ENCODE measurements at places on chromosomes 7 and 10.

GRCh38 chr7:134942690-134943466 lies 43.4 kb upstream of the AGBL3 start:
- DNase-seq = no peak
- peak overlapping the region; percentile 79 for H3K27ac ChIP-seq
- H3K36me3 ChIP-seq = no peaks in the 10 kb centered on the region
- H3K27me3 ChIP-seq = no peaks in the 10 kb centered on the region
- H3K4me1 ChIP-seq = peaks cover 20% of the 10 kb centered on the region

GRCh38 chr10:10657139-10657760 lies 360.4 kb upstream of the CELF2 start:
- H3K4me3 ChIP-seq = no peak overlapping the region
- DNase-seq = no peak
- peaks cover 16% of the 10 kb centered on the region for H3K4me1 ChIP-seq
- no peaks in the 10 kb centered on the region for H3K27me3 ChIP-seq
- no peak overlapping the region for H3K27ac ChIP-seq

- H3K36me3 ChIP-seq = no peaks in the 10 kb centered on the region
- peak overlapping the region; percentile 83 for H3K27ac ChIP-seq
- H3K27me3 ChIP-seq = no peaks in the 10 kb centered on the region
Measured at GRCh38 chr10:29658984-29659965, 24.5 kb upstream of the SVIL start.

- no peak overlapping the region for H3K27ac ChIP-seq
- peak; percentile 80 for DNase-seq
- H3K36me3 ChIP-seq = no peaks in the 10 kb centered on the region
- H3K27me3 ChIP-seq = no peaks in the 10 kb centered on the region
- no peak overlapping the region for H3K4me3 ChIP-seq
- no peaks in the 10 kb centered on the region for H3K4me1 ChIP-seq
Measured at GRCh38 chr10:61284222-61284890, 168.8 kb downstream of the TMEM26 start.

DNA sequence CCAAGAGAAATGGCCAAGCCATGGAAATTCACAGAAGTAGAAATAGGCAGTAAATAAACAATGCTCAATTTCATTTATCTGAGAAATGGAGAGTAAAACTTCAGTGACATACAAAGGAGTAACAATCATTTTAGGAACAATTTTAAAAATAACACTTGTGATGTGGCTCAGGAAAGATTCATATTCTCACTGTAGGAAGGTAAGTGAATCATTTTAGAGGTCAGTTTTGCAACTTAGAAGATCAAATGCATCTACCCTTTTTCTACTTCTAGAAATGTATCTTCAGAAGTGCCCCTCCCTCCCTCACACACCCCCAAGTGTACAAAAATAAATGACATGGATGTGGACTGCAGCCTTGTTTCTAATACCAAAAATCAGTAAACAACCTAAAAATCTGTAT lies 78.3 kb downstream of the ALOX5 start:
- H3K36me3 ChIP-seq = no peaks in the 10 kb centered on the region
- no peak for DNase-seq
- H3K4me3 ChIP-seq = no peak overlapping the region
- H3K27me3 ChIP-seq = no peaks in the 10 kb centered on the region
- no peaks in the 10 kb centered on the region for H3K4me1 ChIP-seq

DNA sequence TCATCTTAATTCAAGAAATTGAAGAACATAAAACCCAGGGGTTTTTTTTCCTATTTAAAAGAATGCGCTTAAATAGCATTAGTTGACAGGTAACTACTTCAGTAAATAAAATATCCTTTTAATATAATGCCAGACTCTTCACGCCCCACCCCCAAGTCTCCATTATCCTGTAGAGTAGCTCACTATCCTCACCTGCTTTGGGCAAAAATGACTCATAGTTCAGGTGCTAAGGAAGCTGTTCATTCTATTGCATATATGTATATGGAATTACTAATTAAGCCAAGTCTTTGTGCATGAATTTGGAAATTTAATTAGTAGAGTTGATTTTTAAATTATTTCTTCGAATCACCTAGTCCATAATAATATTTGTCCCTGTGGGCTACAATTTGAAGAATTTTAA lies 656.8 kb upstream of the ANKRD30A start:
- no peaks in the 10 kb centered on the region for H3K4me1 ChIP-seq
- no peak for DNase-seq
- H3K27ac ChIP-seq = no peak overlapping the region
- no peaks in the 10 kb centered on the region for H3K36me3 ChIP-seq
- H3K4me3 ChIP-seq = no peak overlapping the region

DNA sequence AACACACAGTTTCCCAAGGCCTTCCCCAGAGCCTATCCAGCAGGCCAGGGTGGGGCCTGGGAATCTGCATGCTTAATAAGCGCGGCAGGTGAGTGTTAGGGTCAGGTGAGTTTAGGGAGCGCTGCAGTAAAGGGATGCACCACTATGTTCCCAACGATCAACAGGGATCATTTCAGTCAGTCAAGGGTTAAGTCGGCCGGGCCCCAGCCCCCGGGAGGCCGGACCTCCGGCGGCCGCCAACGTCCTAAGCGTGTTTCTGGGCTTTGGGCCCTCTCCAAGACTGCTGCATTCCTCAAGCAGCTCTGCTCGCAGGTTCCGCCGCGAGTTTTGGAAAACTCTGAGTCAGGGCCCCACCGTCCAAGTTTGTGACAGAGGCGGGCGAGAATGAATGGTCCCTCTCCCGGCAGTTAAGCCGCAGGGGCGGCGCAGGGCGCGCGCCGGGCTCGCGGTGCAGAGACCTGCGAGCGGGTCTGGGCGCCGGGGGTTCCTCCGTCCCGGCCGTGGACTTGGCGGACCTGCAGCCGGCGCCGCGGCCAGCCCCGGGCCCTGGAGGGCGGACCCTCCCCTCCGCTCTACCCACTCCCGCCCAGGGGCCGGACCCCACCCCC lies 81.6 kb downstream of the ARHGAP22 start:
- peaks cover 20% of the 10 kb centered on the region for H3K27me3 ChIP-seq
- no peaks in the 10 kb centered on the region for H3K36me3 ChIP-seq
- H3K27ac ChIP-seq = no peak overlapping the region
- H3K4me3 ChIP-seq = peak overlapping the region; percentile 12
- H3K4me1 ChIP-seq = no peaks in the 10 kb centered on the region
- DNase-seq = peak; percentile 62

GRCh38 chr7:148622887-148623585 lies 32.5 kb downstream of the C7orf33 start:
- H3K4me1 ChIP-seq = peaks cover 3% of the 10 kb centered on the region
- no peak overlapping the region for H3K27ac ChIP-seq
- no peaks in the 10 kb centered on the region for H3K36me3 ChIP-seq
- no peak overlapping the region for H3K4me3 ChIP-seq
- DNase-seq = no peak
- no peaks in the 10 kb centered on the region for H3K27me3 ChIP-seq

GRCh38 chr10:28400681-28401080 lies 97.8 kb upstream of the MPP7 start:
- H3K4me3 ChIP-seq = no peak overlapping the region
- no peak for DNase-seq
- H3K36me3 ChIP-seq = peaks cover 3% of the 10 kb centered on the region
- no peak overlapping the region for H3K27ac ChIP-seq

GRCh38 chr10:71621231-71622153 lies 98.1 kb downstream of the C10orf105 start:
- peak overlapping the region; percentile 70 for H3K27ac ChIP-seq
- no peak overlapping the region for H3K4me3 ChIP-seq
- peaks cover 32% of the 10 kb centered on the region for H3K4me1 ChIP-seq

DNA sequence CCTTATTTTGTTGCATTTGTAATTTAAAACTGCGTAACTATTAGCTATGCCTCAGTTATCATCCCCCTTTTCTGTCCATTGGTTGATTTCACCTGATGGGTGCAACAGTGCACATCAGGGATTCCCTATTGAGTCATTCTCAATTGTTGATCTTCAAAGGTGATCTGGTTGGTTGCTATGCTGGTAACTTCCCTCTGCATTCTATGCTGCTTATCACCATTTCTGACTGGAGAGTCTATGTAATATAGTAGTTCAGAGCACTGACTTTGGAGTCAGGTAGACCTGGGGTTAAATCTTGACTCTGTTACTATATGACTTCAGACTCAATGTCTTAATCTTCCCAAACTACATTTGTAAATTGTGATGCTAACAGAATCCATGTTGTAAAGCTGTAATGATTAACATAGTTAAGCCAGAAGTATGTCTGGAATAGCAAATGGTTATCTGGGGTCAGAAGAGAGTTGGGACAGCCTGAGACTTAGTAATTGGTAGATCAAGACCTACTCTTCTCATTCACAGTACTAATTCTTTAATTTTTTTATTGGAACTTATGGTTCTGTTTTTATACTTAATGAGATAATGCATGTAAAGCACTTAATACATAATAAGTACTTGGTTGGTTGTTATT lies 38.1 kb downstream of the EXOC6 start:
- peak; percentile 20 for DNase-seq
- no peak overlapping the region for H3K27ac ChIP-seq
- H3K4me3 ChIP-seq = no peak overlapping the region
- no peaks in the 10 kb centered on the region for H3K27me3 ChIP-seq
- H3K4me1 ChIP-seq = peaks cover 4% of the 10 kb centered on the region

DNA sequence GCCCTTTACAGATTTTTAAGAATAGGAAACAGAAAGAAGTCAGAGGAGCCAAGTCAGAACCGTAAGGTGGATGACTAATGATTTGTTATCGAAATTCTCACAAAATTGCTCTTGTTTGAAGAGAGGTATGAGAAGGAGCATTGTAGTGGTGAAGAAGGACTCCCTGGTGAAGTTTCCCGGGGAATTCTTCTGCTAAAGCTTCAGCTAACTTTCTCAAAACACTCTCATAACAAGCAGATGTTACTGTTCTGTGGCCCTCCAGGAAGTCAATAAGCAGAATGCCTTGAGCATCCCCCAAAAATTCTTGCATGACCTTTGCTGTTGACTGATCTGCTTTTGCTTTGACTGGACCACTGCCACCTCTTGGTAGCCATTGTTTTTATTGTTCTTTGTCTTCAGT lies 152.9 kb downstream of the HGF start:
- no peaks in the 10 kb centered on the region for H3K27me3 ChIP-seq
- H3K27ac ChIP-seq = no peak overlapping the region
- H3K4me3 ChIP-seq = no peak overlapping the region
- H3K4me1 ChIP-seq = no peaks in the 10 kb centered on the region

DNA sequence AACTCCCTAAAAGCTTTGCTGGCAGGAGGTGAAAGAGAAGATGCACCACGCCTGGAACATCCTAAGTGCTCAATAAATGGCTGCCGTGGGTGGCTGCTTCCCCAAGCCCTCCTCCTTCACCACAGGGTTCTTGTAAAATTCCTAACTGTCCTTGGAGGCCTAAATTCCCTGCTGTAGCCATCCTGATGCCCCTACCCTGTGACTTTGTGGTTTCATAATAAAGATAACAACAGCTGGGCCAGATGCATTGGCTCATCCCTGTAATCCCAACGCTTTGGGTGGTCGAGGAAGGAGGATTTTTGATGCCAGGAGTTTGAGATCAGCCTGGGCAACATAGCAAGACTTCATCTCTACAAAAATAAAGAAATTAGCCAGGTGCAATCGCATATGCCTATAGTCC lies 341.8 kb downstream of the ANKRD30A start:
- H3K4me3 ChIP-seq = no peak overlapping the region
- H3K4me1 ChIP-seq = no peaks in the 10 kb centered on the region
- H3K27ac ChIP-seq = no peak overlapping the region
- no peaks in the 10 kb centered on the region for H3K36me3 ChIP-seq
- DNase-seq = no peak

DNA sequence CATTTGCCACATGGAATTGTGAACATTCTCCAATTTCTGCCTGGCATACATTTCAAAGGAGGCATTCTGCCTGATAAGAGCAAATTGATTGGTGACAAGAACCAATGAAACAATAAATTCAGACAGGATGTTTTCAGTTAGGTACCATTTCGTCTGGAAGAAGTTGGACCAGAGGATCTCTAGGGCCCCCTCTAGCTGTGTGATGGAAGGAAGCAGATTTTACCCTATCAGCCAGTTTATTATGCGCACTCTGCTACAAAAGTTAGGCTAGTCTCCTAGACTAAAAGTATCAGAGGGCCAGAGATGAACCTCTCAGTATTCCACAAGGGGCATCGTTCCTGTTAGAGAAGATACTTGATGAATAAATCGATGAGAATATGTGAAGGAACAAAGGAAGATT lies 118.0 kb downstream of the BUB3 start:
- no peak for DNase-seq
- H3K27me3 ChIP-seq = peaks cover 25% of the 10 kb centered on the region
- no peaks in the 10 kb centered on the region for H3K36me3 ChIP-seq
- H3K4me1 ChIP-seq = no peaks in the 10 kb centered on the region
- H3K4me3 ChIP-seq = no peak overlapping the region

- no peaks in the 10 kb centered on the region for H3K36me3 ChIP-seq
- H3K4me1 ChIP-seq = peaks cover 10% of the 10 kb centered on the region
- H3K27me3 ChIP-seq = no peaks in the 10 kb centered on the region
- H3K4me3 ChIP-seq = no peak overlapping the region
Measured at GRCh38 chr10:70692043-70692603, 19.8 kb downstream of the ADAMTS14 start.

- no peak overlapping the region for H3K4me3 ChIP-seq
- H3K4me1 ChIP-seq = no peaks in the 10 kb centered on the region
- H3K36me3 ChIP-seq = no peaks in the 10 kb centered on the region
- no peak for DNase-seq
Measured at GRCh38 chr7:72751978-72752377, 76.0 kb downstream of the TYW1B start.

- DNase-seq = no peak
- H3K27ac ChIP-seq = no peak overlapping the region
- H3K36me3 ChIP-seq = no peaks in the 10 kb centered on the region
- H3K4me1 ChIP-seq = no peaks in the 10 kb centered on the region
- no peak overlapping the region for H3K4me3 ChIP-seq
Measured at GRCh38 chr7:108719631-108720030, 150.0 kb downstream of the DNAJB9 start.

- DNase-seq = no peak
- H3K27me3 ChIP-seq = no peaks in the 10 kb centered on the region
- H3K4me1 ChIP-seq = peaks cover 9% of the 10 kb centered on the region
Measured at GRCh38 chr10:103651333-103651732, 157.8 kb downstream of the NEURL1 start.

DNA sequence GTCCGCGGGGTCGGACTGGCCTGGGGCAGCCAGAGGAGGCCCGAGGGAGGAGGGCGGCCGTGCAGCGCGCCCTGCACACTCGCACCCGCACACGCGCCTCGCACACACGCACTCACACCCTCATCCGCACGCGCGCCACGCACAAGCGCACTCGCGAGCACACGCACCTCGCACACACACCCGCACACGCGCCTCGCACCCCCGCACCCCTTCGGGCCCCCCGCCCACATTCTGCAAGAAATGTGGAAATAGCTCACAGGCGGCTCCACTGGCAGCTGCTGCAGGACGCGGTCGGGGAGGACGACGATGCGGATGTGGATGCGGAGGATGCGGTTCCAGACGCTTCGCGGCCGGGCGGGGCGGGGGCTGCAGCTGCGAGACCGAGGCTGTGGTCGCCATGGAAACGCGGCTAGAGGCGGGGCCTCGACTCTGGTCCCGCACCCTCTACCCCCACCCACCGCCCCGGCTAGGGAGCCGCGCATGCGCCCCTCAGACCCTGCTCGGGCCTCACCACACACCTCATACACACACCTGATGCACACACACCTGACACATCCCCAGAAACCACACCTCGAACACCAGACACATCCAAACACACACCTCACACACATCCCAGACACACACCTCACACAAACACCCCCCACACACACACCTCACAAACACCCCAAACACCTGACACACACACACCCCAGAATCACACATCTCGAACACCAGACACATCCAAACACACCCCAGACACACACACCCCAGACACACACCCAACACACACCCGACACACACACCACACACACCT lies at the start of gene CALY:
TSS of gene CALY (minus strand) at position 320 of the 793 bp plus-strand sequence. CDS start 7,907 bp downstream, outside the sequence.
- H3K36me3 ChIP-seq = no peaks in the 10 kb centered on the region
- H3K27me3 ChIP-seq = peaks cover 48% of the 10 kb centered on the region
- H3K4me3 ChIP-seq = no peak within 1 kb of the TSS
- H3K4me1 ChIP-seq = peaks cover 14% of the 10 kb centered on the region
